ENCODE measurements at places on chromosomes 7 and 10.

- DNase-seq: no peak
Observed at GRCh38 chr10:102235598-102235920, 5.8 kb downstream of the PITX3 start.

DNA sequence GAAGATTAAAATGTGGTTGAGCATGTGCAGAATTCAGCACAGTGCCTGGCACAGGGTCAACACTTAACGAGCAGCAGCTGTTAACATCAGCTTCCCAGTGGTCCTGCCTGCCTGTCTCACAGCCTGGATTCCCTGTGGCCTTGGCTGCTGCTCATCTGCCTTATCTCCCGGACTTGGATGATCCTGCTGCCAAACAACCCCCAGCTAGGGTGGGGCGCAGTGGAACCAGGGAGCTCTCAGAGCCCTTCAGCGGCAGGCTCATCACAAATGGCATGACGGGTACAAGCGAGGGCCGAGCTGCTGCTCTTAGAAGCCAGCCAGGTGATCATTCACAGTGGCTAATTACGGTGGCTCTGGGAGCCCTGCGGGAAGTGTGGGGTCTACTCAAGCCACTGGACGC is 13.0 kb upstream of the SMARCD3 start:
- no peak for DNase-seq

GRCh38 chr7:90520484-90520883 is 51.0 kb downstream of the PTTG1IP2 start:
- no peak for DNase-seq

DNA sequence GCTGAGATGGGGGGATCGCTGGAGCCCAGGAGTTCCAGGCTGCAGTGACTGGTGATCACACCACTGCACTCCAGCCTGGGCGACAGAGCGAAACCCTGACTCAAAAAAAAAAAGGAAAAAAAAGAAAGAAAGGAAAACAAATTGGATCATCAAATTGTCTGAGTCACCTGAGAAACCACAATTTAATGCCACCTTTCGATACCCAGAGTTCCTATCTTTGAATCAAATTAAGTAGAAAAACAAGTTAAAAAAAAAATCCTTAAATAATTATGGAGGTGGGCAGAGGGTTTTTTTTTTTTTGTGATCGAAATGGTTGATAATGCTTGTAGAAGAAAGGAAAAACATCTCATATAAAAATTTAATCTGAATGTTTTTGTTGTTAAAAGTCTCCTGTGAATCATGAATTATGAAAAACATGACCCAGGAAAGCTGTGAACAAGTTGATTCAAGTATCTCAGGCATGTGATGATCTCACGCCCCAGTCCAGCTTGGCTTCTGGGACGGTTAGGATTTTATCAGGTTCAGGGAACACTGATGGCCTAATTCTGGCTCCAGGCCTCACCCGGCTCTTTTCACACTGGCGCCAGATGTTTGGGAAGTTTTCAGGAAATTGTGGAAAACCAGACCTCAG is 25.3 kb upstream of the CUX1 start:
- DNase-seq: no peak

DNA sequence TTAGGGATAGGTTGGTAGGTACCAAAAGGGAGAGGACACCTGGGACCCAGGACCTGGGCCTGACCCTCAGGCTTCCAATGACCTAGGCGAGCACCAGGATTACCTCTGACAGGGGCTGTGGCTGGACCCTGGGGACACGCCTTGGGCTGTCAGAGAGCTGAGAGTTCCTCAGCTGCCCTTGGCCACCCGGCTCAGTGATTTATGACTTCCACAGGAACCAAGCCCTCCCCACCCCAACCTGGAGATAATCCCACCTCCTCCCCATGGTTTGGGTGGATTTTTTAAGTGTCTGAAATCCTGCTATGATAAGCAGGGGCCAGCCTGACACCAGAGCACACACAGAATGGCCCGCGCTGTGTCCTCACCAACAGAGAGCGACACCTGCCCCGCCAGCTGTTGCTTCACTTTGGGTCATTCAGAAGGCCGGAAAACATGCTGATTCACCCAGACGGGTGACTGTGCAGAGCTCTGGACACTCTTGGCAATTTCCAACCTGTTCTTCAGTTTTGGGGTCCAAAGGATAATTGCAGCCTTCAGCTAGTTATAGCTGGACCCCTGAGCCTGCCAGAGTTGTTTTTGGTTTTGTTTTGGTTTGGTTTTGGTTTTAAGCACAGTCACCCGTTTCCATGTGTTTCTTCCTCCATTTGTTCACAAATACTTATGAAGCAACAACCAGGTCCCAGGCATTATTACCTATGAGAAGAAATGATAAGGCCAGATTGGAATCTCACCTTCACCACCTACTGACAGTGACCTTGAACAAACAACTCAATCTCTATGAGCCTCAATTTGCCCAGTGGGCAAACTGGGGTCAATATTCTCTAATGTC is 78.2 kb downstream of the RAB11FIP2 start:
- DNase-seq: no peak

- DNase-seq: no peak
Observed at GRCh38 chr7:13988065-13988464, 1.4 kb downstream of the ETV1 start.

DNA sequence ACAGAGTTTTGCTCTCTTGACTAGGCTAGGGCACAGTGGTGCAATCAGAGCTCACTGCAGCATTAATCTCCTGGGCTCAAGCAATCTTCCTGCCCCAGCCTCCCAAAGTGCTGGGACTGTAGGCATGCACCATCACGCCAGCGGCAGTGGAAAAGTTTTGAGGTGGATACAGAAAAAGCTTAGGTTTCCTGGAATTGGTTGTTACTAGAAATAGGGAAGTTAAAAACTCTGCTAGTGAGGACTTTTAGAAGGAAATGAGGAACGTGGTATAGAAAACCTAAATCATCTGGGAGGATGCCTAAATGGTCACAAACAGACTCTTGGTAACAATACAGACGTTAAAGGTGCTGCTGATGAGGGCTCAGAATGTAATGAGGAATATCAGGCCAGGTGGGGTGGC is 10.9 kb upstream of the SNX8 start:
- peak; percentile 69 for DNase-seq

GRCh38 chr10:132848951-132849545 is 63.1 kb upstream of the NKX6-2 start:
- DNase-seq: no peak

GRCh38 chr10:26700884-26701630 is 3.6 kb downstream of the PDSS1 start:
- no peak for DNase-seq

DNA sequence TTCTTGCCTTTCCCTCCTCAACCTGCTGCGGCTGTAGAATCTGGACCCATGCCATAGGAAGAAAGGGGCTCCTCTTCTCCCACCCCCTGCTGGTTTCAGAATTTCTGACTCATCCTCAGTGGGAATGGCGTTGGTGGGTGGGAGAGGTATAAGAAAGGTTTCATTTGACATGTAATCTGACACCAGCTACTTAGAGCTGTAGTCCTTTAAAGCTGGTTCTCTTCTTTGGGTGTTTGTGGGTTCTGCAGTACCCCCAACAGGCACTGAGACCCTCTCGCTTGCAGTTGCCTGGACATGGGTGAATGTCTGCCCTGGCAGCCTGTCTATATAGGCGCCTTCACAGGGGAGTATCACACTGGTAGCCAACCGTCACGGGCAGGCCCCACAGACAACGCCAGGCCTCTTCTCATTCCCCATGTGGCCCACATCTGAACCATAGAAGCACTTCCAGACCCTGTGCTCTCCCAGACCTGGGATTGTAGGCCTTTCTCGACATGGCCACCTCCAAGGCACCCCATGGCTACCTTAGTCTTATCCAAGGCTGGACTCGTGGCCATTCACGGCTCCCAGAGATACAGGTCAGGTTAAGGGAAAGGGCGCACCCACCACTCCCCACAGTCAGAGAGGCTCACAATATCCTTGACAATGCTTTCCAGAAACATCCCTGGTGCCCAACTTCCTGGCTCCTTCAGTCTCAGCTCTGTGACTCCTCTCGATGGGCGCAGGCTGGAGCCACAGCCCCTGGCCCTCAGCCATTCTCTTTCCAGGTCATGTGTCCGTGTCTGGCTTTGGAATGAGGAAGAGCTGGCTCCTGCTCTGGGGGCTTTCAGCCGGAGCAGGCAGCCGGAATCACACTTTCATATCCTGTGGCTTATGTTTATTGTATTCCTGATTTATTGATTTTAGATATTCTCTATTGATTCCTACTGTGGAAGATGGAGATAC is 17.5 kb downstream of the ZNF862 start:
- DNase-seq: no peak

GRCh38 chr10:72081772-72082590 is 6.4 kb downstream of the SPOCK2 start:
- no peak for DNase-seq

DNA sequence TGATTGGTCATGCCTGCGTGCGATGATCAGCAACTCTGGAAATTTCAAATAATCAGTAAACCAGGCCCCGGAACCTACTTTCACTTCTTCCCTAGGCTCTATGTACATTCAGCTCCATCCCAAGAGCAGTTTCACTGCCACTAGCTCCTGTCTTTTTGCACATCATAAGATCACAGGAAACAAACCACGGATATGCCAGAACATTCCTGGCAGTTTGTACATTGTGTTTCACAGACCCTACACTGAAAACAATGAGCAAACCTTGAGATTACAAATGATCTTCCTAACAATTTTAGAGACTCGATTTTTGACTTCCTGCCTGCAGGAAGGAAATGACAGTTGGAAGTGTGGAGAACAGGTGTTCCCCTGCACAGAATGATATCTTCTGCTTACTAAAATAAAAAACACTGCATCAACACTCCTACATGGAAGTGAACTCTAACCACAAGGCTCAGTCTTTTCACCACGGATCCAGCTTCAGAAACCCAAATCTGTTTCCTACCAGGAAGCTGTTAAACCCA is 7.6 kb upstream of the TMEM236 start:
- peak; percentile 75 for DNase-seq

DNA sequence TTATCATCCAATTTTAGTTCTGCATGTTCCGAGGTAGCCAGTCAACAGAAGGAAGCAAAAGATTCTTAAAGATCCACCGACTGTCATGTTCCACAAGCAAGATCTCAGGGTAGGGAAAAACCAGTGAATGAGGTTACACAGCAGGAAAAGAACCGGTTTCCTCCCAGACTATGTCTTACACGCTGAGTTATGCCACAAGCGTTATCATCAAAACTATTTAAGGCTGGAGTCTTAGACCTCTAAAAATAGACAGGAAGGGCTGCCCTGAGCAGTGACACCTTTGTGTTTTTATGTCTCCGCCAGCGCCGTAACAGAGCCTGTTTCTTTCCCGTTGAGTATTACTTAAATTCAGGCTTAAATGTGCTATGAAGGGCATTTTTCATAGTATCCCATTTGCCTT is 48.3 kb downstream of the PROSER2 start:
- no peak for DNase-seq

All from inflammatory macrophage treated with lipopolysaccharide for 4 hours (primary cell).